Stimulated activated CD8-positive, alpha-beta memory T cell treated with anti-CD3 and anti-CD28 coated beads, Interleukin-7, amount 100 ng/mL, for 4 hours (primary cell): ENCODE measurements at places on chromosomes 11 and 22.
A peak's percentile ranks its signal among the peaks of the same experiment; 100 is the strongest.

DNA sequence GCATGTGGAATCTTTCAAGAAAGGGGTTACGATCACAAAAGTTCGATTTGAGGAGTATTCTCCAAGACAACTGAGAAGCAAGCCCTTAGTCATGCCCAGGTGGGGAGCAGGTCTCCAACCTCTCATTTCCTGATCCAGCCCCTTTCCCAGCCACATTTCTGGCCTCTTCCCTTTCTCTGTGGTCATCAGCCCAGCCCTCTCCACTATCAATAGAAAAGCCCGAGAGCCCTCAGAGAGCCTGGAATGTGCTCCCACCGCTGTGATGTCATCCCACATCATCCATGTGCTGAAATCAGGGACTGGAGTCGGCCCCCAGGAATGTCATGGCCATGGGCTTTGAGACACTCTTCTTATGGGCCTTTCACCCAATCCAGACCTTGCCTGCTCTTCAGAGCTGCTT is 62.6 kb downstream of the KCNJ1 start:
- DNase-seq = no peak

DNA sequence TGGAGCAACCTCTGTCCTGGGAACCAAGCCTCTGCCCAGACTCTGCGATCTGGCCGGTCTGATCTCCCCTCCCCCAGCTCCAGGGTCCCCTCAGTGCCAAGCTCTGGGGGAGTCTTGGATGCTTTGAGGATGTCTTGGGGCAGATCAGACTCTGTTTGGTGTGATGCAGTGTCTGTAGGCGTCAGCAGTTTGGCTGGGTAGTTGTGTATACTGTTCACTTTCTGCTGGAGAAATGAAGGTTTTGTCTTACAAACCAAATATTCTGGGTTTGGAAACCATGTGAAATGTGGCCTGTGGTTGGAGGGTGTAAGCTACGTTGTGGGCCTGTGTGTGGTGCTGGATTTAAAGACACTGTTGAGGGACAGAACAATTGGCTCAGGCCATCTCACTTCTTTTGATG is 4.6 kb downstream of the INSC start:
- DNase-seq = no peak

DNA sequence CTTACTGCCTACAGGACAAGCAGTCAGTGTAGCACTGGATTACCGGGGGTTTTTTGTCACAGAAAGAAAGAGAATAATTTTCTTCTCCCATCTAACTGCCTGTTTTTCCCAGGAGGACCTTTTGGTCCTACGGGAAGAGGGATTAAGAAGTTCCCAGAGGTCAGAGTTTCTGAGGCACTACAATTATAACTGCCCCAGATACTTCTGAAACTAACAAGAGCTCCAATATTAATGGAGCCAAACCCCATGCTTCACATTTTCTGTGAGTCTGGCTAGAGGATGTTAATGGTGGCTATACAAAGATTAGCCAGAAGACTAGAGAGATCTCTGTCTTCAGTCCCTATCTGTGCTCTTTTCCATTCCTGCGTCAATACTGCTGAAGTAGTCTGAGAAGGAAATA is at the start of gene OR56A3:
Gene OR56A3 (plus strand): TSS at position 301 of the 400 bp plus-strand sequence. CDS start 5,096 bp downstream, outside the sequence.
- no peak for DNase-seq

DNA sequence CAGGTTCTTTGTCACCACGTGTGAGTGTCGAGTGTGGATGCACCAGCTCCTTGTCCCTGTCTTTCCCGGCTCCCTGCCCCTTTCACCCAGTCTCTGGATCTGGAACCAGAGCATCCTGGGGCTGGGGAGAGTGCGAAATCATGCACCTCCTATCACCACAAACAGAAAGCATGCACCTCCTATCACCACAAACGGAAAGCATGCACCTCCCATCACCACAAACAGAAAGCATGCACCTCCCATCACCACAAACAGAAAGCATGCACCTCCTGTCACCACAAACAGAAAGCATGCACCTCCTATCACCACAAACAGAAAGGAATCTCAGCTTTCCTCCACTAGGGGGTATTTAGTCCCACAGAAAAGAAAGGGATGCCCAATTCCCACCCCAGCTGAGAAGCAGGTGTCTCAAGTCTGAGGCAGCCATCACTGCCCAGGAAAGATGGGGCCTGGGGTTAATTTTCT is 5.9 kb upstream of the GLB1L3 start:
- no peak for DNase-seq

GRCh38 chr22:27720860-27721259 is 80.7 kb downstream of the MN1 start:
- DNase-seq = no peak

- DNase-seq = no peak
Observed at GRCh38 chr11:16881074-16881709, 133.0 kb downstream of the PLEKHA7 start.

- no peak for DNase-seq
Observed at GRCh38 chr22:28259774-28260312, 340.8 kb upstream of the PITPNB start.

- no peak for DNase-seq
Observed at GRCh38 chr11:56188602-56189001, 12.2 kb downstream of the OR5J2 start.

- no peak for DNase-seq
Observed at GRCh38 chr11:119635041-119635740, 93.8 kb downstream of the NECTIN1 start.

- no peak for DNase-seq
Observed at GRCh38 chr11:133266986-133267385, 265.3 kb downstream of the OPCML start.

- DNase-seq = no peak
Observed at GRCh38 chr11:1012740-1013630, 23.5 kb downstream of the MUC6 start.

GRCh38 chr22:29882716-29883044 is 294 bp upstream of the MTMR3 start:
- DNase-seq = no peak

GRCh38 chr22:39360674-39361413 is 11.1 kb downstream of the SYNGR1 start:
- DNase-seq = no peak

- no peak for DNase-seq
Observed at GRCh38 chr22:46044621-46045458, 67.9 kb upstream of the WNT7B start.

DNA sequence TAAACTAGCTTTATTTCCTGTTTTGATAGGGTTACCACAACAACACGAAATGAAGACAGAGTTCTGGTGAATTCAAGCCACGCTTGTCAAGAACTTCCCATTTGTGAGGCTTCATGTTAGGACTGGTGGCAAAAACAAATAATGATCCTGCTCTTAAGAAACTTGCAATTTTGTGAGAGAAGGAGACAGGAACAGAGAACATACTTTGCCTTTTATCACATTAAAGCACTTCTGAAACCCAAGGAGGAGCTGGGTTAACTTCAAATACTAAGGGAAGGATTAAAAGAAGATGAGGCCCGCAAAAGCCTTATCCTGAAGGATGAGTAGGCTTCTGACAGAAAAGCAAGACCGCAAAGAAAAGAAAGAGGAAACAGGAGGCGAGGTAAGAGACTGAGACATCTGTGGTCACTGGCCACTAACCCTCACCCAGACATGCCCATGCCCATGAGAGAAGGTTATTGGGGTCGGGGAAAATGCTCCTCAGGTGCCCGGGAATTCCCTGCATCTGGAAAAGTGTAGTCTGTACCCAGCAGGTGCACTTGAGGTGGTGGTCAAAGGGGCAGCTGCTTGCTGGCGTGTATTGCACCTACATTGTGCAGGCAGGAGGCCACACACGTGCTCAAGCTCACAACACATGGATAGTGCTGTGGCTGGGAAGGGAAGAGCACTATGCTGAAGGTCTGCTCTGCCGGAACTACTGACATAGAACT is 50.5 kb downstream of the MAPK1 start:
- no peak for DNase-seq

- no peak for DNase-seq
Observed at GRCh38 chr11:1831338-1832210, 3.2 kb upstream of the SYT8 start.

- no peak for DNase-seq
Observed at GRCh38 chr11:71992136-71992730, 6.5 kb upstream of the IL18BP start.

- no peak for DNase-seq
Observed at GRCh38 chr11:45494738-45495137, 170.7 kb downstream of the CHST1 start.

- DNase-seq = no peak
Observed at GRCh38 chr22:24580276-24580675, 12.6 kb downstream of the LRRC75B start.

- no peak for DNase-seq
Observed at GRCh38 chr11:119193001-119193400, 7.7 kb downstream of the NHERF4 start.

DNA sequence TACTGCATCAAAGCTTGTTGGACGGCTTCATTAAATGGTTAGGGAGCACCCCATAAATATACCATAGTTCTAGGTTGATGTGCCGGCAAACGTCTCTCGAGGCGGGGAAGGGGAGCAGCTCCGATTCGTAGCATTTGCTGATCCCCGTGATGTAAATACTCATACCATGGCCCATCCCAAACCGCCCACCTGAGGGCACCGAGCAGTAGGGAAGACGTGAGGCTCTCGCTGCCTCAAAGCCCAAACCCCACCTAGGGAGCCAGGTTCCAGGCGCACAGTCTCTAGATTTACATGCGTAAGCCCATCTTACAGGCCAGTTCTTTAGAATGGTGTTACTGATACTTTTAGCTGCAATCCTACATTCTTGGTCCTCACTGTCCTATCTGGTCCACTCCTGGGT is 124.0 kb downstream of the FEZ1 start:
- no peak for DNase-seq

DNA sequence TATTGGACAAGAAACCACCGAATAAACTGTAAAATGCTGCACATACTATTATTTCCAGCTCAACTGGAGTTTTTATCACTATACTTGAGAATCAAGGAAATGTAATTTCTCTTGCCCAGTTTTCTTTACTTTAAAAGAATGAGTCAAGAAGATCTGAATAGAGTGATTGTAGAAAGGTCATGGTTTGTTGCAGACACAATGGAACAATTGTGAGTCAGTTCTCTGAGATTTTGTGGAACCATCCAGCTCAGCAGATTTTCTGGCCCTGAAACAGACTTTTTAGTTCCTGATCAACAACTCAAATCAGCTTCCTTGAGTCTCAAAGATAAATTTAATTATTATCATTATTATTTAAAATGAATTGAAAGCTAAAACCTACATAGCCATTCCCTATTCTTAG is 1.3 kb downstream of the TCN1 start:
- DNase-seq = no peak

DNA sequence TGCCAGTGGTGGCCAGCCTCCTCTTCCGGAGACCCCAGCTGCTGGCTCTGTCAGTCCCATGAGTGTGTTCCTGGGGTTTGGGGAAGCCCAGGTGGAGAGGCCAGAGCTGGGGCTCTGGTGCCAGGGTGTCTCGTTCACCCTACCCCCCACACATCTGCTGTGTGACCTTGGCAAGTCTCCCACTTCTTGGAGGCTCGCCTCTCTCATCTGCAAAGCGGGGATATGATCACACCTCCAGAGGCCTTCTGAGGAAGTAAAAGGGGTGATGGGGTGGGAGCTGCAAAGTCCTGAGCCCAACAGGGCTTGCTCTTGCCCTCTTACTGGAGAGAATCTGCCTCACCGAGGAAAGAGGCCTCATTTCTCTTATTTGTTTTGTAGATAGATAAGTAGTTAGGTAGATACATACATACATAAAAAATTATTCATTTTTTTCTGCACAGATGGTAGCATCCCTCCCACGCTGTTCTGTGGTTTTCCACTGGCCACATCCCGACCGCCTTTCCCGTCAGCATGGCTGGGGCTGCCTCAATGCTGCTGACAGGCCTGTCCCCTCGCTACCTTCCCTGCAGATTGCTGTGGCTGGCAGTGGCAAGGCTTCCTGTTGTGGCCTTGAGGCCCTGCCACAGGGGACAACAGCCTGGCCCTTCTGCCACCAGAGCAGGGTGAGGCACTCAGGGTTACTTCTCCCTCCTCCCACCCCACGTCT is 23.9 kb downstream of the MYO7A start:
- DNase-seq = peak; percentile 38

DNA sequence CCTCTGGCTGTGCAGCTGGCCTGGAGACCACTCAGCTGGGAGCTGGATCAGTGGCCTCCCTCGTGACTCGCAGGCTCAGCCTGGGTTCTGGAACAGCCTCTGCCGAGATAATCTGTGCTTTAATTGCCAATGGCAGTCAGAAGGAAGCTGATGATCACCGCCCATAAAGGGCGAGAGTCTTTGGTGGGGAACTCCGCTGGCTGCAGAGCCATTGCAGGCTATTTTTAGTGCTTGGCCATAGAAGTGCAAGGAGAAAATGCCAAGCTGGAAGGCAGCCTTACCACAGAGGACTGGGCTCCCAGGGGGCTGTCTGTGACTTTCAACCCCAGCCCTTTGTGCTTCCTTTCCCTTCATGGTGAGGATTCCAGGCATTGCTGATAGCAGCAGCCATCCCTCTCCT is 62.2 kb upstream of the TENM4 start:
- DNase-seq = no peak

GRCh38 chr11:27392278-27393114 is 29.5 kb upstream of the CCDC34 start:
- no peak for DNase-seq

DNA sequence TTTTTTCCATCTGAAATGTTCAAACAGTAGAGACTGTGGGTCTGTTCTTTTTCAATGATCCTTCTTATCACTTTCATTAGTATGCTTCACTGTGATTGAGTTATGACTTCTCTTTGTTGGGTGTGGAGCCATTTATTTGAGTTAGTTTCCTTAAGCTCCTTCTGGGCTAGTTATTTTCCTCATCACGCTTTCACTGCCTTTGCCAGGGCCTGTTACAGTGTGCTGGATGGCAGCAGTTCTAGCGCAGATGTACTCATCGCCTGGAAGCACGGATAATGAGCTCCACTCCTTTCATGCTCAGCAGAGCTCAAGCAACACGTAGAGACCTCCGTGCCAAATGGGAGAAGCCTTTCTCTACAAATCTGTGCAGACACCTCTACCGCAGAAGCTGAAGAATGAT is 7.0 kb upstream of the ARHGAP42 start:
- no peak for DNase-seq

DNA sequence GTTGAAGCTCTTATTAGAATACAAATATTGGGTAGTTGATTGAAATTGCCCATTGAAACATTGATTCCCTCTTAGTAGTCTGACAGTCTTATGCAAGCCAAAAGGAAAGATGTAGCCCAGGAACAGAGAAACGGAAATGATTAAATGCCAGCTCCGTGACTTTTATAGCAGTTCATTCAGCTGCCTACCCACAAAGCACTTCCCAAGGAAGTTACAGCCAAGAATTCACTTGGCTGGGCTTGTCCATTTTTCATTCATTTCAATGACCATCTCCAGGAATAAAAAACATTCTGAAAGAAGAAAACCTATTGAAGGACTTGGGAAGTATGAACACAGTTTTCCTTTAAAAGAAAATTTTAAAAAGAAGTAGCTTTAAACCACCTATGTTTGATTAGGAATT is 62.0 kb downstream of the NCAM1 start:
- no peak for DNase-seq

DNA sequence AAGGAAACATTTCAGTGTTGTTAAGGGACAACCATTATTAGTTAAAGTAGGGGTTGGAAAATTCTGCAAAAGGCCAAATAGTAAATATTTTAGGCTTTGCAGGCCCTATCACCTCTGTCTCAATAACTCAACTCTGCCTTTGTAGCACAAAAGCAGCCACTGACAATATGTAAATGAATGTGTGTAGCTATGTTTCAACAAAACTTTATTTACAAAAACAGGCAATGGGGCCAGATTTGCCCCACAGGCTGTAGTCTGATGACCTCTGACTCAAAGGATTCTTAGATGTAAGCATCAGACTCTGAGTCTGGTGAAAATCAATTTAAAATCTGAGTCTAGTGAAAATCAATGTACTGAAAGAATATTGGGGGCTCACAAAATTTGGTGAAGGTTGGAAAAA is 50.3 kb downstream of the PAK1 start:
- no peak for DNase-seq

- DNase-seq = no peak
Observed at GRCh38 chr11:11965192-11965591, 43.2 kb downstream of the DKK3 start.
